ENCODE measurements at places on chromosomes 1 and 21.
A peak's percentile ranks its signal among the peaks of the same experiment; 100 is the strongest.

- no peak for DNase-seq
Observed at GRCh38 chr1:227934476-227935313, 13.0 kb downstream of the WNT9A start.

DNA sequence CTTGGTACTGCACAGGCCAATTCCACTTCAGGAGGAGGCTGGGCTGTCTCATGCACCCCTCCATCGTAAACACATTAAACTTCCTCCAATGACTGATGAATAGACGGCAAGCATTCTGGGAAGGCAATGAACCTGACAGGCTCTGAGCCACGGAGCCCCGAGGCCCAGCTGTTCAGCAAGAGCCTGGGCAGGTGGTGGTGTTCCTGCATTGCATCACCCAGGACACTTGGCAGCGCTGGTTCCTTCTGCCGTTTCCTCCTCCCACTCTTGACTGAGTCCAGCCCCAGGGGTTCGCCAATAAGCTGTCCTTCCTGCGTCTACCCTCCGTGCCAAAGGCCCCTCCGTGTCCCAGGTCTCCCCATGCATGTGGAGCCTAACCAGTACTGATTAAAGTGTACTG lies 109.8 kb downstream of the JAK1 start:
- DNase-seq = no peak

GRCh38 chr1:156458181-156458503 lies 42.4 kb downstream of the MEF2D start:
- no peak for DNase-seq

DNA sequence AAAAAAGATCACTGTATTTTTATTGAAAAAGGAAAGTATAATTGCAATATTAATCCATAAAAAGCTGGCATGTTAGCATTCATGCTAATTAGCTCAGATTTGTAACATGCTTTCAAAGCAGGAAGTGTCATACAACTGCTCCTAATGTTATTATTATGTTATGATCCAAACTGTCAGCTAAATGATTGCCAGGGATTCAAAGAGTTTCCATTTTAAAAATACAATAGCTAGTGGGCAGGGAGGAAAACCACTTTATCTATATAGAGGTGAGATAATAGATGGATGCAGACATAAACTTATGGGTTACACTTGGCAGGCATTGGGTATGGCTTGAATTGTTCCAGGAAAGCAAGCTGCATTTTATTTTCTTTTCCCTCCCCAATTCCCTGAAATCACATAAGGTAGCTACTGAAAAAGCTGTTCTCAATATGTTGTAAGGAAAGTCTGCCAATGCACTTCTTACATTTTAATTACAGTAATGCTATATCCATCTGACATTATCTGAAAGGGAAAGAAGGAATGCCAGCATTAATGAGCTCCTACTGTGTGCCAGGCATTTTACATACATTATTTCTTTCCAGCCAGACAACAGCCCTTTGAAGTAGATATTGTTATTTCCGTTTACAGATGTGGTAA lies 9.8 kb upstream of the MYSM1 start:
- DNase-seq = no peak

- DNase-seq = no peak
Observed at GRCh38 chr1:85289207-85289847, 12.9 kb upstream of the BCL10 start.

DNA sequence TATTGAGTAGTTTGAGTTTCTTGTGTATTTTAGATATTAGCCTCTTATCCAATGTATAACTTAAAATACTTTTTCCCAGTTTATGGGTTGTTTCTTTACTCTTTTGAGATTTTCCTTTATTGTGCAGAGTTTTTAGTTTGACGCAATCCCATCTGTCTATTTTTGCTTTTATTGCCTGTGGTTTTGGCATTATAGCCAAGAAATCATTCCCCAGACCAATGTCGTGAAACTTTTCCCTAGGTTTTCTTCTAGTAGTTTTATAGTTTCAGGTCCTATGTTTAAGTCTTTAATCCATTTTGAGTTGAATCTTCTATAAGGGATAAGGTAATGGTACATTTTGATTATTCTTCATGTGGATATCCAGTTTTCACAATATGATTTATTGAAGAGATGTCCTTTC lies 87.6 kb downstream of the LEPR start:
- DNase-seq = no peak

DNA sequence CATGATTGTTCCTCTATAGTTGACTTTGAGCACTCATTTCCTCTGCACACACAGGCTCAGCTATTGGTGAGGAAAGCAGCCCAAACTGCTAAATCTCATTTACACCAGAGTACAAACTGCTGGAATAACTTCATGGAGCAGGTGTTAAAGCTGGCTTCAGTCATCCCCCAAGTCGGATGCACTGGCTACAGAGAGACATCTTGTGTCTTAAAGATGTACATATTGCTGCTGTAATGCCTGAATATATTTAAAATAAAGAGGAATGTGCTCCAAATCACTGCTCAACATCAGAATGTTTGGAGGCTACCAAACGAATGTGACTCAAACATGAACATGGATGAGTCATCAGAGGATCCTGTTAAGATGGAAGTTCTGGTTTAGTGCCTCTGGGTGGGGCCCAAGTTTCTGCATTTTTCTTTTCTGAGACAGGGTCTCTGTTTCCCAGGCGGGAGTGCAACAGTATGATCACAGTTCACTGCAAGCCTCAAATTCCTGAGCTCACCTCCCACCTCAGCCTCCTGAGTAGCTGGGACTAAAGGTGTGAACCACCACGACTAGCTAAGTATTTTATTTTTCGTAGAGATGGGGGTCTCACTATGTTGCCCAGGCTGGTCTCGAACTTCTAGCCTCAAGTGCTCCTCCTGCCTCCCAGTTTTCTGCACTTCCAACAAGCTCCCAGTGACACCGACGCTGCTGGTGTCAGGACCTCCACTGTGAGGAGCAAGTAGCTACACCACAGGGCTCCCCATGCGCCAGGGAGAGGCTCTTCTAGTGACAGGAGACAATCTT lies 79.0 kb upstream of the KRTAP19-8 start:
- no peak for DNase-seq

- DNase-seq = no peak
Observed at GRCh38 chr1:151199873-151200581, 1.7 kb downstream of the PIP5K1A start.

DNA sequence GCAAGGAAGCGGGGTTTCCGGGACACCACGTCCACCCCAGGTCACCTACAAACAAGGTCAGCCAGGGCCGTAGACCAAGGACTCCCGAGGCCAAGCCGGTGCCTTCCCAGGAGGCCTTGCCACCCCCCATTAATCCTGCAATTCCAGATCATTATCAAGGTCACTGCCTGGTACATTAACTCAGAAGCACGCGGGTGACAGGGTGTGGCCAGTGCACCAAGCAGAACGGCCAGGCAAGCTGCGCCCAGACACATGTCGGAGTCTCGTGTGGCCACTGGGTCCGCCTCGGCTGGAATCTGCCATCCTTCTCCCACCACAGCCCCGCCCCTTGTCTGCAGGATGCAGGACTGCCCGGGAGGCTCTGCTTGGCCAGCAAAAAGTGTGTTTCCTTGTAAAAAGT lies 144.7 kb downstream of the PRDM16 start:
- DNase-seq = no peak

DNA sequence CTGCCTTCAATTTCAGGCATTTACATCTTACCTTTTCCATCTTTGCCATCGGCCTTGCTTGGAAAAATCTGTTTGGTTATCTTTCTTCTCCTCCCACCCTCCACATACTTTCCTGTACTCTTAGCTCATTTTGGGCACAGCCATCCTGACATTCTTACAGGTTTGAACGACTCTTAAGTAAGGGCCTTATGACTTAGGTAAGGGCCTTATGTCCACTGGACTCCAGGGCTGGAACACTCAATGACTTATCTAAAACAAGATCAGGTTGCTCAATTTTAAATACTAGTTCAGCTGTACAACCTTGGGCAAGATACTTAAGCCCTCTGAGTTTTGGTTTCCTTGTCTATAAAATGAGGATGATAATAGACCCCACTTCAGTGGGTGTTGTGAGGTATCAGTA lies 40.9 kb downstream of the C1orf21 start:
- DNase-seq = no peak

- DNase-seq = no peak
Observed at GRCh38 chr1:63318201-63318979, 4.0 kb upstream of the FOXD3 start.

DNA sequence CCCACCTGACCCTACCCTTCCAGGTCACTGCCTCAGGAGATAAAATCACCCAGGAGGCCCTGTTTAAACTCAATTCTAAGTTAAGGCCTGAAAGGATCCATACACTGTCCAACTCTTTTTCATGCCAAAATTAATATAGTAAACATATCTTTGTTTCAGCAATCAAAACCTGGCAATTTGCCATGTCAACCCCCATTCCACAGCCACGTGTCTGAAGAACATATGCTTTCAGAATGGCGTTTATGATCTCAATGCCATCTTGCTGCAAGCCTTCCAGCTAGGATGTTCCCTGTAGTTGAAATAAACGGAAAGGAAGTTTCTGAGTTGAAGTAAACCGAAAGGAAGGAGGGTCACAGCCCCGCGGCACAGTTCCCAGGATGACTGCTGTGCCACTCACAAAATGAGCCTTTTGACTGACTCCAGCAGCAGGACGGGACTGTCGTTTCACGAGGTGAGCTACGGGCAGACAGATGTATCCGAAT lies 472.0 kb downstream of the SMYD3 start:
- DNase-seq = no peak

- no peak for DNase-seq
Observed at GRCh38 chr1:230071316-230071715, 4.3 kb downstream of the GALNT2 start.

- no peak for DNase-seq
Observed at GRCh38 chr1:219130366-219130935, 43.2 kb upstream of the LYPLAL1 start.

- no peak for DNase-seq
Observed at GRCh38 chr21:26881504-26882228, 36.5 kb upstream of the ADAMTS1 start.

GRCh38 chr1:7609311-7609994 lies 161.6 kb upstream of the VAMP3 start:
- peak; percentile 81 for DNase-seq

DNA sequence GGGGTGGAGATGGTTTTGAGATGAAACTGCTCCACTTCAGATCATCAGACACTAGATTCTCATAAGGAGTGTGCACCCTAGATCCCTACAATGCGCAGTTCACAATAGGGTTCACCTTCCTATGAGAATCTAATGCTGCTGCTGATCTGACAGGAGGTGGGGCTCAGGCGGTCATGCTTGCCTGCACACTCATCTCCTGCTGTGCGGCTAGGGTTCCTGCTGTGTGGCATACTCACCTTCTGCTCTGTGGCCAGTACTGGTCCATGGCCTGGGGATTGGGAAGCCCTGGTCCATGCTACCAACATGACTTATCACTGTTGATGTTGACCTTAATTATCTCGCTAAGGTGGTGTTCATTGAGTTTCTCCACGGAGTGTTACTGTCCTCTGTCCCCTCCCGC lies 144.5 kb downstream of the NAV1 start:
- no peak for DNase-seq

All from NCI-H345 (cell line).